ENCODE measurements at places on chromosomes 7 and 10.

DNA sequence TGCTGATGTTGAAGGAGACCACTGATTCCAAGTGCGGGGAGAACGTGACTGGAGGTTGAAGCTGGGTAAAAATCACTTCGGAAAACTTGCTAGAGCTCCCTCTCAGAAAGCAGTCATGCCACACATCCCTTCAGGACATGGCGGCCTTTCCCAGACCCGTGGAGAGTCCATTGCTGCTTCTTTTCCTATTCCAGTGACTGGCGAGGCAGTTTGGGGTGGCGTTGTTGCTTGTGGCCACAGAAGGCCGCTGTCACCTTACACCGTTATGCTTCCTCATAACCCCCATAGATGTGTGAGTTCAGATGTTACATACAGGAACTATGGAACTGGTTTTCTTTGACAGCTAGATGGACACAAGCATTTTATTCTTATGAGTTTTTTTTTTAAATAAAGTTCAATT lies 235.6 kb upstream of the POM121L12 start:
- no peak for DNase-seq

DNA sequence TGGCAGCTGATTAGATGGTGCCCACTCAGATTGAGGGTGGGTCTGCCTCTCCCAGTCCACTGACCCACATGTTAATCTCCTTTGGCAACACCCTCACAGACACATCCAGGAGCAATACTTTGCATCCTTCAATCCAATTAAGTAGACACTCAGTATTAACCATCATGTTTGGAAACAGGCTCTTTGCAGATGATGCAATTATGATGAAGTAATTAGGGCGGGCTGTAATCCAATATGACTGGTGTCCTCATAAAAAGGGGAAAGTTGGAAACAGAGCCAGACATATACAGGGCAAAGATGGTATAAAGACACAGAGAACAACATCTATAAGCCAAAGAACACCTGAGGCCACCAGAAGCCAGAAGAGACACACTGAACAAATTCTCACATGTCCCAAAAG lies 658.6 kb downstream of the CCSER2 start:
- DNase-seq: no peak

DNA sequence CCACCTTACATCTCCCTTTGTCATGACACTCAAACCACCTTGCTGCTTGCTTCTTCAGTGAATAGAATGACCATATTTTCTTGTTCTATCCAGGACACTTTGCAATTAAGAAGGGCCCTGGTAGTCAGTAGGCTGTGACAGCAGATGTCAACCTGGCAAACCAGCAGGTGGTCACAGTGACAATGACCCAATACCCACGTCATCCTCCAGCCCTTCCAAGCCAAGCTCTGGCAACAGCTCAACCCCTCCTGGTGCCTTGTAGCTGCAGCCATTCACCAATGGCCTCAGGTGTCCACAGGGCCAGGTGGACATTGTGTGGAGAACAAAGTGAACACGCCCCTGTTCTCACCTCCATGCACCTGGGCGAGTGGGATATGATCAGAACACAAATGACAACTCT lies 87.6 kb upstream of the MACROH2A2 start:
- DNase-seq: no peak

DNA sequence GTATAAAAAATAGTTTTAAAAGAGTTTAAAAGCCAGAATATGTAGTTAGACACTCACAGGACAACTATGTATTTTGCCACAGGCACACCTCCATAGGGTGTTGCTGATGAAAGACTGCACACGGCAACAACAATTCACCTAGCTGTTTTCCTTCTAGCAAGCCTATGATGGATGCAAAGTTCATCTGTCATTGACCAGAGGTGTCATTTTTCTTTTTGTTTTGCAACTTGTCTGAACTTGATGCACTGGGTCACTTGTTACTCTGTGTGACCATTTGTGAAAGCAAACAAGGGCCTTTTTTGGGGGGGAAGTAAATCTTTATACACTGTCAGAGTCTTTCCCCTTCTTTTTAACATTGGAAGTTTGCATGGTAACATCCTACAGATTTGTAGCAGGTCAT lies 258.0 kb upstream of the SEMA3A start:
- no peak for DNase-seq

GRCh38 chr7:125465527-125465926 lies 535.9 kb upstream of the POT1 start:
- DNase-seq: no peak

- no peak for DNase-seq
Observed at GRCh38 chr10:80137031-80137862, 4.7 kb downstream of the PLAC9 start.

DNA sequence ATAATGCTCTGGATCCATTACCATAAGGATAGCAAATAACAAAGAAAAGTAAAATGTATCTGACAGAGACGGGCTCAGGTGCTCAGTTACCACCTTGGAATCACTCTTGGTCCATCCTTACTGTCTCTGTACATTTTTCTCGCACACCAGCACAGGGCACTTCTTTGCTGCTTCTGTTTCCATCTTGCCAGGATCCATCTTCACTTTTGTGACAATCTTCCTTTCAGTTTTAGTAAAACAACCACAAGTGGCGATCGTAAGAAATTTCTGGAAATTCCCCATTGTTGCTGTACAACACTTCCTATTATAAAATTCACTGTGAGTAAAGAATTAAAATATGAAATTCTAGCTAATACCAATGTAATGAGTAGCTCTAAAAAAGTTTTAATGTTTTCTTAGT lies 695.5 kb downstream of the GRM8 start:
- DNase-seq: no peak

- no peak for DNase-seq
Observed at GRCh38 chr10:24680647-24681524, 42.8 kb downstream of the ARHGAP21 start.
